Activated CD4-positive, alpha-beta T cell treated with anti-CD3 and anti-CD28 coated beads, Interleukin-2, amount 50 U/mL, for 1 hour (primary cell): ENCODE measurements at places on chromosomes 1 and 21.

GRCh38 chr1:84758968-84759491 is 68.8 kb upstream of the SSX2IP start:
- DNase-seq, result no peak

DNA sequence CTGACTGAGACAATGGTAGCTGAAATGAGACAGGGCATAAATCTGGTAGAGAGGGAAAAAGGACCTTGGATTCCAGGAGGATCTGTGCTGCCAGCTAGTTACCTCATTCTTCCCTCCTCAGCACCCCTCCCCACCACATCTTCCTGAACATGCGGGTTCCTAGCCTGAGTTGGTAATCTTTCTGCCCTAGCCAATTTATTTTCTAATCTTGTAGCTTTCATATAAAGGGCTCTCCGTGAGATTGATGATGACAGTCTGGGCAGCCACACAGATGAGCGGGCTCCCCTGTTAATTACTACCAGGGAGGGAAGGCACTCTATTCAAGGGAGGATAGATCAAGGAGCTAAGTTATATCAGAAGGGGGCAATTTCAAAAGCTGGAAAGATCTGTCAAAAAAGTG is 20.2 kb downstream of the ARHGEF11 start:
- DNase-seq, result no peak

GRCh38 chr1:167105271-167106118 is 11.6 kb downstream of the STYXL2 start:
- DNase-seq, result no peak

GRCh38 chr1:228387321-228387720 is 19.3 kb downstream of the TRIM11 start:
- no peak for DNase-seq

DNA sequence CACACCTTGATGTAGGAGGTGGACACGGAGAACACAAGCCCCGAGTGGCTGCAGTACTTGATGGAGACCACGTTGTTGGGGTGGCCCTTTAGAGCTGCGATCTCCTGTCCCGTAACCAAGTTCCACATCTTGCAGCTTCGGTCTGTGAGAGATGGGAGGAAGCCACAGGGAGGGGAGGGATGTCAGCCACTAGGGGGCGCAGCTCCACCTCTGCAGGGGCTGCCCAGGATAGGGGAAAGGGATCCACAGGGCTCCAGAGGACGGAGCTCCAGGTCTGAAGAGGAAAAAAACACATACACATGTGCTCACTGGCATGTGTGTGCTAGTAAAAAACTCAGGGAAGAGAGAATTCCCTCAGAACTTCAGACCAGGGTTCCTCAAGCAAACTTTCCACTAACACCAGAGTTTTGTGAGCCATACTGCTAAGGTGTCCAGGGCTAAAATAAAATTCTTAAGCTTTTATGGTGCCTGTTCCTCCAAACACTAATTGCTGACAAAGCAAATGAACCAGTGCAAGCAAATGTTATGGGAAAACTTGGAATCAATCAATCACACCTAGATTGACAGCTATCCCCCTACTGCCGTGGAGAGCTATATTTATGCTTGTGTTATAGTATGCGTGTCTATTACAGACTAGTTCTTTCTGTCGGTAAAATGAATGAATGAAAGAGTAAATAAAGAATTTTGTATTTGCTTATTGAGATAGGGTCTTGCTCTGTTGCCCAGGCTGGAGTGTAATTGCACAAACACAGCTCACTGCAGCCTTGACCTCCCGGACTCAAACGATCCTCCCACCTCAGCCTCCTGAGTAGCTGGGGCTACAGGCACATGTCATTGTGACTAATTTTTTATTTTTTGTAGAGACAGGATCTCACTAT is 43.7 kb downstream of the KIF21B start:
- DNase-seq, result peak; percentile 64

DNA sequence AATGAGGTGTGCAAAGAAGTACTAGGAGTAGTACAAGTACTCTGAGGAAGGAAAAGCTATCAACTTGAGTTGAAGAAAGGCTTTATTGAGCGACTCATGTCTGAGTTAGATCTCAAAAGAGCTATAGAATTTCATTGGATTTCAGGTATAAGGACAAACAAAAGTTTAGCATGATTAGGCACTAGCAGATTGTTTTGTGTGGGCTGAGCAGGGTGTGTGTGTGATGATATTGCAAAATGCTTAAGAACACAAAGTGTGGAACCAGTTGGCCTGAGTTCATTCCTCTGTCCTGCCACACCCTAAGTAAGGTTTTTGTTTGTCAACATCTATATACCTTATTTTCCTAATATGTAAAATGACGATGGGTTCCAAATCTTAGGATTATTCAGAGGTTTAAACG is 158.9 kb downstream of the KCNK2 start:
- no peak for DNase-seq

- DNase-seq, result no peak
These were observed 26.9 kb upstream of the ECE1 start for GRCh38 chr1:21317035-21317689.

GRCh38 chr1:223524930-223525451 is 131.8 kb downstream of the CCDC185 start:
- no peak for DNase-seq

GRCh38 chr1:214354440-214355148 is 73.6 kb downstream of the SMYD2 start:
- DNase-seq, result no peak

GRCh38 chr1:217495249-217495648 is 135.6 kb downstream of the GPATCH2 start:
- no peak for DNase-seq

DNA sequence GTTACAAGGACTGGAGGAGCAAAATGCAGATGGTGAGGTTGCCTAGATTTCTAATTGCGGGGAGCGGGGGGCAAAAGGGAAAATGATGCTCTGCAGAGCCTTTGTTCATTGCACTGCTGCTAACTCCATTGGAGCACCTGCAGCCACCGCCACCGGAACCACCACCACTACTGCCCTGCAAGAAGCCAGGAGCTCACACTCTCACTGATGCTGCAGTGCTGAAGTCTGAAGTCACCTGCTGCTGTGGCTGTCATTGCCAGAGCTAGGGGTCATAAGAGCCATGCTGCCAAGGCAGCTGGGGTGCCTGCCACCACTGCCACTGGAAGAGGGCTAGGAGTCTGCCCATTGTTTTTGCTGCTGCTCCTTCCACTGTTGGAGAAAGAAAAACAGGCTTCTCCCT is 7.3 kb upstream of the HPCAL4 start:
- DNase-seq, result no peak

DNA sequence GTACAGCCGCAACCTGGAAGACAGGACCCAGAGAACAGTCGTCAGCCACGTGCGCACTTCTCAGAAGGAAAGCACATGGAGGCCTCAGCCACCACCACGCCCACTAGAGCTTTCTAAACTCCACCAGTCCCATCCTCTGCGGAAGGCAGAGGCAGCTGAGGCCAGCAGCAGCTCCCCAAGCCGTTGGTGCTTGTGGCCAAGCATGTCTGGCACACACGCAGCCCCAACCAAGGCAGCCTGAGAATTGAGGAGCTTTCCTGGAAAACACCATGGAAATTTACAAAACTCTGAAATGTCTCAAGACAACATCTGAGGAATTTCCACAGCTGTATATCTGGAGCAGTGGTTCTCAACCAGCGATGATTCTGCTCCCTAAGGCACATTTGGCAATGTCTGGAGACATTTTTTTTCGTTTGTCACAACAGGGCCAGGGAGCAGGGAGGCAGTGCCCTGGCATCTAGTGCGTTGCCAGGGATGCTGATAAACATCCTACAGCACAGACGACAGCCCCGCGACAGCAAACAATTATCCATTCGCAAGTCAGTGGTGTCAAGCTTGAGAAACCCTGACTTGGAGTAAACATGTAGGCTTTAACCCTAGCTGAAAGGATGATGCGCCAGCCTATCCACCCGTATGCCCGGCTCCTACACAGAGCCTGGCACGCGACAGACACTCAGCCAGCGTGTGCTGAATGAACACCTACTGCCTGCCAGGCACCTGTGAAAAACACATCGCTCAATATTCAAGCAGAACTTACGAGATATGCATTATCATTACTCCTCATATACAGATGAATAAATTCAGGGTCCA is 24.7 kb downstream of the NPHP4 start:
- no peak for DNase-seq

GRCh38 chr1:198291036-198291435 is 134.2 kb downstream of the NEK7 start:
- DNase-seq, result no peak

- DNase-seq, result no peak
These were observed 29.1 kb downstream of the DNAJC11 start for GRCh38 chr1:6672558-6672957.

DNA sequence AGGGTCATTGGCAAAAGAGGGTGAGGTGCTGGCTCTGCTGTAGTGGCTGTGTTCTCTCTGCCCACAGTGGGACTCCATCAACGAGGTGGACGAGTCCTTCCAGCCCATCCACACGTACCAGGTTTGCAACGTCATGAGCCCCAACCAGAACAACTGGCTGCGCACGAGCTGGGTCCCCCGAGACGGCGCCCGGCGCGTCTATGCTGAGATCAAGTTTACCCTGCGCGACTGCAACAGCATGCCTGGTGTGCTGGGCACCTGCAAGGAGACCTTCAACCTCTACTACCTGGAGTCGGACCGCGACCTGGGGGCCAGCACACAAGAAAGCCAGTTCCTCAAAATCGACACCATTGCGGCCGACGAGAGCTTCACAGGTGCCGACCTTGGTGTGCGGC is 12.9 kb downstream of the EPHA8 start:
- DNase-seq, result no peak

GRCh38 chr21:41817877-41818855 is 51.3 kb upstream of the RIPK4 start:
- no peak for DNase-seq

- DNase-seq, result no peak
These were observed 660.7 kb downstream of the PTPRU start for GRCh38 chr1:29896791-29897714.

DNA sequence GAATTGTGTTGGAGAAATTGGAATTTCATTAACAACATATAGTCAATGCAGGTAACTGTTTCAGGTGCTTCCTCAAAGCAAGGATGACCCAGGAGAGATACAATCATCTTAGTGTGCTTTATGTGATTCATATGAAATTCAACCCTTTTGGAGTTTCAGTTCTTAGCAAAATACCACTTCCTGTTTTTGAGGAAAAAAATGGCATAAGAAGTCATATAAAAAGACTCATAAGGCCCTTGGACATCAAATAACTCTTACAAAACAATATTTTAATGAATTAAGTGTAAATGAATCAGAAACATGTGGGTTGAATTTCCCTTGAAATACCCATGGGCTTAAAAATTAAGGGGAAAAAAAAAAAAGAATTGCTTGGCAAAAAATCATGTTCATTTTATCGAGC is 926.6 kb downstream of the LTN1 start:
- DNase-seq, result no peak
